ENCODE measurements at places on chromosomes 5 and 9.

- DNase-seq = no peak
Observed at GRCh38 chr9:69465473-69465872, 140.5 kb downstream of the ENTREP1 start.

GRCh38 chr9:125176636-125177035, 13.0 kb downstream of the PPP6C start:
- no peak for DNase-seq

DNA sequence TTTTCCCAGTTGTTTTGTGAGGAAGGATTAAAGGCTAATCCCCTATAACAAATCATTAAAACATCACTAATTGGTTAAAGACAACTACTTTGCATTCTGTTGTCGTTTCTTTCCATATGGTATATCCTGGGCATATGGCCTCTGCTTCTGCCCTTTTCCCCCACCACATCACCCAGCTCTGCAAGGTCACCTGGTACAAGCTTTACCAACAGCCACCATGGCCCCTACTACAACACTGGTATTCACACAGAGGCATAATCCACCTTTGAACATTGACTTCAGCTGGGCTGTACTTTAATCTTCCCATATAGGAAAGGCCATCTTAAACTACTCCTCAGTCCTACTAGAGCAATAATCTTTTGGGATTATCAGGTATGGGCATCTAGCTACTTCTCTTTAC, 866.1 kb downstream of the TLE4 start:
- no peak for DNase-seq

- no peak for DNase-seq
Observed at GRCh38 chr9:87886210-87886932, 3.7 kb downstream of the SPATA31E1 start.

- DNase-seq = no peak
Observed at GRCh38 chr9:98066235-98066634, 9.7 kb downstream of the NANS start.

GRCh38 chr9:63859475-63860215, 1425.4 kb downstream of the FOXD4L5 start:
- no peak for DNase-seq

GRCh38 chr9:126391713-126392661, 65.4 kb downstream of the MVB12B start:
- no peak for DNase-seq
